ENCODE measurements at places on chromosomes 4 and X.

DNA sequence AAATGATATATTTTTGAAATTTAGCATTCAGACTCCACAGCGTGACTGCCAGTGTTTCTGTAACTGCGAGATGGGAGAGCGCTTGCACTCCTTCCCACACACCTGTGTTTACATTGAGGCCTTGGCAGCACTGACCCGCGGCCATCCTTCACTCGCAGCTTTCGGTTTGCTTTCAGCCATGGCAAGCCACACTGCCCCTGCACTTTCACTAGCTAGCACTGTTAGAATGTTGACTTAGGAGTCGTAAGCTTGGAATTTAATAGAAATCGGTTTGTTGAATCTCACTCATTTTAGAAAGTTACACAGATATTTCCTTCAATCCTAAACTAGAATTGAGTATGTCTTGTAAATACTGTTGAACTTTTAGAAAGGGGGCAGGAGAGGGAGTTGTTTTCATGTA lies 136.2 kb downstream of the CFAP299 start:
- peak; percentile 13 for DNase-seq

- no peak for DNase-seq
Measured at GRCh38 chr4:139902321-139903320, 237.0 kb downstream of the MGST2 start.

DNA sequence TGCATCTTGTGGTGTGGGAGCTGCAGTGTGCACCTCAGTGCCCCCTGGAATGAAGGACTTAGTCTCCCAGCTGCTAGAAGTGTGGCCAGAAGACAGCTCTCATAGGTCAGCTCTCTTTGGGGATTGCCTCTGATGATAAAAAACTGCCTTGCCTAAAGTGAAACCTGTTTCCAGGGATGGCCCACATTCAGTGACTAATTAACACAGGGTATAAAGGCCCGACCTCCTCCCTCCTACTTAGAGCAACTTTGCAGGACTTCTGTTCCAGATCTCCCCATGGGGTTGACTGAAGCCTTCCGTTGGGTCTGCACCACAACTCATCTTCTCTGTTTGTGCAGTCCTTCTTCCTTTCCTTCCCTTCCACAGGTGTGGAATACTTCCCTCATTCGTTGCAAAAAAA lies 53.2 kb downstream of the SPINK2 start:
- no peak for DNase-seq

- no peak for DNase-seq
Measured at GRCh38 chr4:56238251-56238650, 149.0 kb downstream of the AASDH start.

DNA sequence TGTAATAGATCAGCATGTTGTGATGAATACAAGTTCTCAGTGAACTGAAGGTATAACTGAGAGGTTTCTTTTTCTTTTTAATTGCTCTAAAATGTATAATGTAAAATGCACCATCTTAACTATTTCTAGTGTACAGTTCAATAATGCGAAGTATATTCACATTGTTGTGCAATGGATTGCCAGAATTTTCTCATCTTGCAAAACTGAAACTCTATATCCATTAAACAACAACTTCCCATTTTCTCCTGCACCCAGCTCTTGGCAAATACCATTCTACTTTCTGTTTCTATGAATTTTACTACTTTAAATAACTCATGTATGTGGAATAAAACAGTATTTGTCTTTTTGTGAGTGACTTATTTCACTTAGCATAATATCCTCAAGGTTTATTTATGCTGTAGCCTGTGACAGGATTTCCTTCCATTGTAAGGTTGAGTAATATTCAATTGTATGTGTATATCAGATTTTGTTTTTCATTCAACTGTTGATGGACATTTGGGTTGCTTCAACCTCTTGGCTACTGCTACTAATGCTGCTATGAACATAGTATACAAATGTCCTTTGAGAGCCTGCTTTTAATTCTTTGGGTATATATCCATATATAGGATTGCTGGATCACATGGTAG lies 53.5 kb upstream of the NPFFR2 start:
- DNase-seq = peak; percentile 78

DNA sequence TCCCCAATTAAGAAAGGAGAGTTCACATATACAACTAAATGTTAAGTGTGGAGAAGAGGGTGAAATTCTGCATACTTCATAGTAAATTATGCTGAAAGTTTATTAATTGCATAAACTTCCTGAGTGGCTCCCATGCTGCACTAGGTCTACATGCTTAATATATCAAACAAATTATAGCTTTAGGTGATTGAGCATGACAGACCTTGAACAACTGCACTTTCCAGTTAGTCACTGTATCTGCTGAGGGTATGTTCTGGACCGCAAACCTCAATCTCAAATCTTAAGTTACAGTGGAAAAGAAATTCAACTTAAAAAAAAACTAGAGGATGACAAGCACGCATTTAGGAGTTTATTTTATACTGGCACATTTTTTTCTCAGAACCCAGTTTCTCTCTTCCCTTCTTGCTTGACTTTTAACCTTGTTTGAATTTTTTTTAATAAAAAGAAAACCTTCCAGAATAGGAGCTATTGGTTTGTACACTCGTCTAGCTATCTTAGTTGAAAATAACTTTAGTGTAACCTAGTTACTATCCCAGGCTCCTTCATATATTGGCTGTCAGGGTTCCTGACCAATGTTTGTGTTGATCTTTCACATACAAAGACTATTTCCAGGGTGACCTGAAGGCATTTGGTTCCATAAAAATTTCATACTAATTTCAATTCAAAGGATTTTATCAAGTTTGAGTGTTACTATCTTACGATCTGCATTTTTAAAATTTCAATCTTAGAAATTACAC lies 10.2 kb upstream of the FAM120C start:
- no peak for DNase-seq

GRCh38 chrX:107452581-107452980 lies 3.1 kb downstream of the FRMPD3 start:
- DNase-seq = no peak

- no peak for DNase-seq
Measured at GRCh38 chr4:55568905-55569504, 22.3 kb upstream of the CLOCK start.

- DNase-seq = peak; percentile 14
Measured at GRCh38 chr4:103204111-103204510, 6.0 kb upstream of the CENPE start.

GRCh38 chr4:139781066-139781465 lies 115.4 kb downstream of the MGST2 start:
- no peak for DNase-seq

DNA sequence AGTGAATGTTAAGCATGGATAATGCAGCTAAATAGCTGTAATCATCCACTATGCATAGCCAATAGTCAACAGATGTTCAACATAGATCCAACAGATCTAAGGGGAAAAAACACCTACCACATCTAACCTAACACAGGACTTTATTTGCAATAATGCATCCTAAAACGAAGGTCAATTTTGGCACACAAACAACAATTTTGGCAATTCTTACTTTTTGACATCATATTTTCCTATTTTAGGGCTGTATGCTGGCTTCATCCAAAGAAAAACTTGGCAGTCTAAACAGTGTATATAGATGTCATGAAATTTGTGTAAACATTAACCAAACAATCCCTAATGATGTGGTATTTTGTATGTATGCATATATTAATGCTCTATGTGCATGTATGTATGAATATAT lies 33.2 kb downstream of the UNC5C start:
- DNase-seq = no peak

DNA sequence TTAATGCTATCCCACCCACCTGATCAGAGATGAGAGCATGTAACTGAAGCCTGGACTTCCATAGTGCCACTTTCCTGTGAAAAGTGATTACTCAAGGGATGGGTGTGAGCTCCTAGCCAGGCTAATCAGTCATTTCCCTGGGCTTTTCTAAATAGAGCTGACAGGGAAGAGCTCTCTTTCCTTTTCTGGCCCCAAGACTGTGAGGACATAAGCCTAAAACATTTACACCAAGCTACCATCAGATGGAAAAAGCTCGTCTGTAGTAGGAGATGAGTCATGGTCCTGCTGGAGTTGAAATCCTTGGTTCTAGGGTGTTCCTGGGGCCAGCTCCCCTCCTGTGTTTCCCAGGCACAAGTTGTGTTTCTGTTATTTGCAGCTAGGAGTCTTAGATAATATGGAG lies 52.4 kb upstream of the NDP start:
- DNase-seq = peak; percentile 60

GRCh38 chr4:57424232-57424897 lies 314.2 kb upstream of the IGFBP7 start:
- DNase-seq = peak; percentile 32

DNA sequence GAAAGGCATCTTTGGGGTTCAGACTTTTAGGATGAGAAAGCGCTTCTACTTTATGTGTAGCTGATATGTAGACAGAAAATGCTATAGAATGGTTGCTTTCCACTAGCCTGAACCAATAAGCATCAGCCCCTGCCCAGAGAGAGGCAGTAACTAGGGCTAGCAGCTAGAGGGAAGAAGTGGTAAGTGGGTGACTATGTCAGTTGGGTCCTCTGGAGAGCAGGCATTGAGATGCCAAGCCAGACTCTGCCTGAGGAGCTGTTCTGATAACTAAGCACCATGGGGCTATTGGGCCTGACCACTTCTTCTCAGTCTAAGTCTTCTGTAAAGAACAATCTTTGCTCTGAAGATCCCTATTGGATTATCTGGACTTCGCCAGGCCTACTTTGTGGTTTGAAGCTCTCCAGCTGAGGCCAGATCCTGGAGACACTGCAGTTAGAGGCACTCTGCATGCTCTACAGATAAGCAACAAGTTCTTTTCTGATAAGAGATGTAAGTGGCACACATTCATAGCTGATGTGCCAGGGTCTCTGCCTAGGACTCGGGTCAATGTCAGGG lies 146.1 kb downstream of the RBM46 start:
- no peak for DNase-seq

DNA sequence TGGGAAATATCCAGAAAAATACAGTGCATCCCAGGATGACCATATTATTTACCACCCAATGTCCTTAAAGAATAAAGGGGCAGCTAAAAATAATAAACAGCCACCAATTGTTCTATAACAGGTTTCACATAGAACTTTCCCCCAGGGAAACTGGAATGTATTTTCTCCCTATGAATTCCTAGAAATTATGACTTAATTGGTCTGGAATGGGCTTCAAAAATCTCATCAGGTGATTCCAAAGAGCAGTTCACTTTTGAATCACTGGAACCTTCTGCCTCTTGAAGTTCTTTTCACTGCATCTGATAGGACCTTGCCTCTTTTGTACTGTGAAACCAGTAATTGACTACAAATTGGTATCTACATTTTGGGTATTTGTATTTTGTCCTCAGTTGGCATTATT lies 119.3 kb downstream of the ZNF330 start:
- no peak for DNase-seq

- DNase-seq = peak; percentile 40
Measured at GRCh38 chr4:15003891-15004738, 1.8 kb downstream of the CPEB2 start.

GRCh38 chr4:180953572-180953971 lies 1289.6 kb upstream of the TENM3 start:
- DNase-seq = no peak

DNA sequence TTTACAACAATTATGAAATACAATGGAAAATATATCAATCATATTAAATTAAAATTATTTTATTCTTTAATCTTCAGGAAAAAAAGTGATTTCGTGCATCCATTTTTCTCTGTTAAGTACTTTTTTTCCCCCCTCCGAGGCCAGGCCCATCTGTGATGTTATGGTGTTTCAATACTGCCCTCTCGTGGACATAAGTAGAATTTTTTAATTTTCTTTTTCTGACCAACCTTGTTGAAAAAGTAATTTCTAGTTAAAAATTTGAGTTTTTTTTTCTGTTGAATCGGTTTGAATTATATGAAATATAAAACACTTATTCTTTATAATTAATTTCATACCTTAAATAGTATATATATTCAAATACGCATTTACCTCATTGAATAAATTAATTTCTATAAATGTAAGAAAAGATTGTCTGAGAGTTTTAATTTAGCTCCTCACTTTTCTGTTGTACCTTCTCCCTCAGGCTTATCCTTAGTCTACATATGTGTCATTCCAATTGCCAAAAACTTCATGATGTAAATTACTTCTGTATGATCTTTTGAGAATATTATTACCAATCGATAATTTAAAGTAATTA lies 175.8 kb upstream of the TECRL start:
- DNase-seq = peak; percentile 39

GRCh38 chrX:458631-459061 lies 71.9 kb upstream of the PPP2R3B start:
- no peak for DNase-seq

- DNase-seq = peak; percentile 38
Measured at GRCh38 chrX:149825424-149825823, 43.7 kb downstream of the MAGEA9 start.

- no peak for DNase-seq
Measured at GRCh38 chrX:31652650-31653049, 580.8 kb upstream of the FTHL17 start.

GRCh38 chr4:126937846-126938422 lies 694.8 kb upstream of the INTU start:
- DNase-seq = no peak

- DNase-seq = no peak
Measured at GRCh38 chr4:132395561-132395960, 753.5 kb upstream of the PCDH10 start.

DNA sequence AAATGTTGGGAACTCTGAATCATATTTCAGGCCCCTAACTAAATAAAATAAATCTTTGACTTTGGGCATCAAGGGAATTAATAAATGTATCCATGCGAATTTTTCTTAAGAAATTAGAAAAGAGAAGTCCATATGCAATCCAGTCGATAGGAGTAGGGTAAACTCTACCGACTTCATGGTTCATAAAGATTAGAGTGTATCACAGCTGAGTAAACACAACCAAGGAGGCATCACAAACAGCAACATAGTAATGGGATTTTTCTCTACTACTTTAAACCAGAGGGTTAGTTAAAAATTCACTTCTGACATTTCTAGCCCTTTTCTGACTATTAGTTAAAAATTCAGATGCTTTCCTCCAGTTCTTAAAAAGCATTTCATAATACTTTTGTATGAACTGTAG lies 19.9 kb downstream of the SEPTIN11 start:
- DNase-seq = no peak

- no peak for DNase-seq
Measured at GRCh38 chr4:68476191-68476590, 28.9 kb downstream of the TMPRSS11E start.

DNA sequence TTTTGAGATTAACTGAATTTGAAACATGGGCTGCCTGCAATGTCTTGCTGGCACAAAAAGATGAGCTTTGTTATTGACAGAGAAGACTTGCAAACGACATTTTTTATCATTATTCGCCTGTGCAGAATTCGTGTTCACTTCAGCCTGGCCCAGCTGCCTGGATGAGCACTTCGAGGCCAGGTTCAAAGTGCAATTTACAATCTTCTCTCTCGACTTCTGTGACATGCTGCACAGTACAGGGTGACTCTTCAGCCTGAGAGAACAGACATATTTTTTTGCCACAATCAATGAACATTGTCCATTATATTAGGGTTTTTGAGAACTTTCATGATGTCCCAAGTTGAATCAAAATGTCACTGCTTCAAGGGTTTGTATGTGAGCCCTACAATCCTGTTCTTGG lies 616.5 kb downstream of the SMARCA1 start:
- DNase-seq = no peak

- DNase-seq = no peak
Measured at GRCh38 chr4:153366486-153366885, 22.0 kb downstream of the MND1 start.

GRCh38 chr4:28686618-28687017 lies 1826.0 kb downstream of the STIM2 start:
- peak; percentile 7 for DNase-seq

- DNase-seq = no peak
Measured at GRCh38 chr4:144450526-144450925, 195.4 kb upstream of the HHIP start.

- no peak for DNase-seq
Measured at GRCh38 chr4:147311956-147312355, 168.9 kb upstream of the EDNRA start.

GRCh38 chrX:2390754-2391153 lies 110.0 kb downstream of the DHRSX start:
- DNase-seq = no peak

Data from lung microvascular endothelial cell (primary cell).